ENCODE measurements at places on chromosomes 16 and 17. TPM values are rescaled to one million over a fixed set of nuclear protein-coding genes. Genes with fewer than 3 reads are reported as not detected.

GRCh38 chr17:80227156-80227555 is 6.9 kb downstream of the SLC26A11 start:
- no peak for DNase-seq

GRCh38 chr16:30049871-30050270 is 15.7 kb upstream of the ALDOA start:
- DNase-seq, result no peak

TPSB2 gene
- 1.1 TPM for total RNA-seq

DNA sequence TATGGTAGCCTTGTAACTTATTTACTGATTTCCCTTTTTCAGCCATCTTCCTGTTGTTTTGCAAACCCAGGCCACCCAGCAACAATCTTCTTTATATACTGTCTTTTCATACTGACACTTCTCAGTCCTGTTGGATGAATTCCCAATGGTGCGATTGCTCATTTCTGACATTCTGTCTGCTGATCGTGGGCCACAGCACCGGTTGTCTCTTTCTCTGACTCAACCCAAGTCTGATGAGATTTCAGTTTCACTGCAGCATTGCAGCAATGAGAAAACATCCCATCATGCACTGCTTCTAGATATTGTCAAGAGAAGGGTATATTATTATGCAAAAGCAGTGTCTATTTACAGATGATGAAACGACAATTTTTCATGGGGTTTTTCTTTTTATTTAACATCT is 349.2 kb upstream of the HSBP1 start:
- DNase-seq, result peak; percentile 67

DNA sequence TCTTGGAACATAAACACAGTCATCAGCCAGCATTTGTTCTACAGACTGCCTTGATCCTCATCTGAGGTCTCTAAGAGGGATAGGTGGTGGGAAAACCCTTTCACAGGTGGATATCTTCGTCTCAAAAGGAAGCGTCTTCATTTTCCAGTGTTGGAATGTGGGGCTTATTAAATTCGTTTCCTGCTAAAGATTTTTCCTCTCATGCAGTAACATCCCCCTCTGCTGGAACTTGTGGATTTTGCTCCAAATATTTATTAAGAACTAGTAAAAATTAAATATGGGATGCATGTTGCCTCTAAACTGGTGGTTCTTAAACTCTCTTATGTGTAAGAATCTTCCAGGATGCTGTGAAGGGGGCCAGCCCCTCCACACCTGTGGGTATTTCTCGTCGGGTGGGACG is 20.1 kb upstream of the MLYCD start:
- DNase-seq, result peak; percentile 54

SLC52A1 gene
- 0.05 TPM for total RNA-seq

GRCh38 chr16:80974649-80975376 is 31.9 kb downstream of the CMC2 start:
- no peak for DNase-seq

DNA sequence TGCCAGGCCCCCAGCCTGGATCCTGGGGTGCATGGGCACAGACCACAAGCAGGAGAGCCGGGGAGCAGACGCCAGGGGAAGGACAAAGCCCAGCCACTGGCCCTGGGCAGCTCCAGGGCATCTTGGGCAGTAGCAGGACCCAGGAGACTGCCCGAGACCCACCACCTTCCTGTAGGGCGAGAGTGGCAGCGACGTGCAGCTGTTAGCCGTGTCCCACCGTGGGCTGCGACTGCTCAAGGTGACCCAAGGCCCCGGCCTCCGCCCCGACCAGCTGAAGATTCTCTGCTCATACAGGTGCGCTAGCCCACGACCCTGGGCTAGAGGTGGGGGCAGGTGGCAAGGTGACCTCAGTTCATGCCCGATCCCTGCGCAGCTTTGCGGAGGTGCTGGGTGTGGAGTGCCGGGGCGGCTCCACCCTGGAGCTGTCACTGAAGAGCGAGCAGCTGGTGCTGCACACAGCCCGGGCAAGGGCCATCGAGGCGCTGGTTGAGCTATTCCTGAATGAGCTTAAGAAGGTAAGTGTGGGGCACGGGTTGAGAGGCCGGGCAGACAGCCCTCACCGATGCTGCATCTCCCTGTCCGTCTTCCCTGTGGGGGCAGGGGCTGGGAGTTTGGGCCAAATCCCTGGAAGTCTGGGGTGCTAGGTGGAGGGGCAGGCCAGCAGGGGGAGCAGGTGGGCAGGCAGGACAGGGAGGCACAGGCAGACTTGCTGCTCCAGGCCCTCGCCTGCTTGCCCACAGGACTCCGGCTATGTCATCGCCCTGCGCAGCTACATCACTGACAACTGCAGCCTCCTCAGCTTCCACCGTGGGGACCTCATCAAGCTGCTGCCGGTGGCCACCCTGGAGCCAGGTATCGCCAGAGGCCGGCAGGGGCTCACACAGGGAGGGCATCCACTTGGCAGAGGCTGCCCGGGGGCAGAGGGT is 13.5 kb upstream of the SMIM5 start:
- DNase-seq, result peak; percentile 27

- peak; percentile 97 for DNase-seq
Observed at GRCh38 chr17:76709077-76709950, 1.5 kb downstream of the MXRA7 start.

DNA sequence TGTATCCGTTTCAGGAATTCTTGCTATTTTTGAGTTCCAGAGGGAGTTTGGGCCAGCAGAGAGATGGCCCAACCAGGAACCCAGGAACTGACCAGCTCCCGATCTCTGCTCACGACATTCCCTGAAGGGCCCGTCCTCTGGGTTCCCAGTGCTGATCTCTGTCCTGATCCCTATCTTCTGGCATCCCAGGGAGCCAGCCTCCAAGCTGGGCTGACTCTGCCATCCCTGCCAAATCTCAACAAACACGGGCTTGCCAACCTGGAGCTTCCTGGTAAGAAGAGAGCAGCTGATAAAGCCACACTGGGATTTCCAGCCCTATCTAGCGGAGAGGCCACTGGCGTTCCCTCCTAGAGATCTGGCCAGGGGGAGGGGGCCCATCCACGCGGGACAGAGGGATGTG is 16.2 kb downstream of the GPRC5B start:
- no peak for DNase-seq

DNA sequence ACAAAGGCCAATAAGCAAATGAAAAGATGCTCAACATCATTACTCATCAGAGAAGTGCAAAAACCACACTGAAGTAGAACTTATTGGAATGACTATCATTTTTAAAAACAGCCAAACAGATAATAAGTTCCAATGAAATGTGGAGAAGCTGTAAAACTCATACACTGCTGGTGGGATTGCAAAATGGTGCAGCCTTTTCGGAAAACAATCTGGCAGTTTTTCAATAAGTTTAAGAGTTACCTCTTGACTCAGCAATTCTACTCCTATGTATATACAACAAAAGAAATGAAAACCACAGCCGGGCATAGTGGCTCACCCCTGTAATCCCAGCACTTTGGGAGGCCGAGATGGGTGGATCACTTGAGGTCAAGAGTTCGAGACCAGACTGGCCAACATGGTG is 49.3 kb downstream of the AKAP10 start:
- peak; percentile 33 for DNase-seq

KIFC3 gene
- 77.9 TPM for total RNA-seq
